ENCODE measurements at places on chromosomes 2 and 18.

DNA sequence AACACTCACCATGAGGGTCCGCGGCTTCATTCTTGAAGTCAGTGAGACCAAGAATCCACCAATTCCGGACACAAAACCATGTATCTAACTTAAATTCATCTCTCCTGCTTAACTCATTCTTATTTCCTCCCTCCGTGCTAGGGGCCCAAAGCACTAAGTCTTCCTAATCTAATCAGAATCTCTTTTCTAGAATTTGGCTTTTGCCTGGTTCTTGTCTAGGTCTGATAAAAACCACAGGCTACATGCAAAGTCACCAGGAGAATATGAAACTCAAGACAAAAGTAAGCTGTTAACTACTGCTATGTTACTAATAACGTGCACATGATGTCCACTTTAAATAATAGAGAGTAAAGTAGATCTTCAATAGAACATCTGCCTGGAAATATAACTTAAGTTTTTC, 69.9 kb downstream of the TRIP12 start:
- no peak for DNase-seq

DNA sequence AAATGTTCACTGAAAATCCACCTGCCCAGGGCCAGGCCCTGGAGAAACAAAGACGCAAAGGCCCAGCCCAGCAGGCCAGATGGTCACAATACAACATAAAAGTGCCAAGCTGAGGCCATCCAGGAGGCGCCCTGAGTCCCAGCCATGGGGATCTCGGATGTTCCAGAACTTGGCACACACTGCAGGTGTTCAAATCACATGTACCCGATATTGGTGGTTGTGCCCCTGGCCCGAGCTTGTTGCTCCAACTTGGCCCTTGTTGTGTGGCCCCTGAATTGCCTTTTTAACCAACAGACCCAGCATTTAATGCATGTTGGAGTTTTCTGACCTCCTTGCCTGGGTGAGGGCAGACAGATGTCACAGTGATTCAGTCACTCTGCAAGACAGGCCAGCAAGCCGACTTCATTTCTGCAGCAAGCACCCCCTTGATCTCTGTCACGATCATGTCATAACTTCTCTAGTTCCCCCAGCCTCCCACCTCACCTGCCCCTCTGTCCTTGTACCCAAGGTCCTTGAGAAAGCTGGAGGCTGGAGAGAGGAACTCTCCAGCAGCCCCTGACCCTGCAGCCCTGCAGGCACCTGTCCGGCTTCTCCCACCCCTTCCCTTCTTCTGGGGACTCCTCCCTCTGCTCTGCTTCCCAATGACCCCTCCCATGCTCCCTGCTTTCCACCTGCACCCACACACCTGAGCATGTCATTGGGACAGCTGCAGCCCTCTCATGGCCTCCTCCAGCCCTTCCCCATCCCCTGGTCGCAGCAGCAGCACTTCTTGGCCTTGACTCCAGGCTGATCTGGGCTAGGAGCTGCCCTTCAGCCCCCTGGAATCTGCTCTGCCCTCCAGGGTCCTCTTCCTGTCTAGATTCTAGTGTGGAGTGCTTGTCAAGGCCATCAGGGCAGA, 9.1 kb downstream of the NGEF start:
- no peak for DNase-seq

DNA sequence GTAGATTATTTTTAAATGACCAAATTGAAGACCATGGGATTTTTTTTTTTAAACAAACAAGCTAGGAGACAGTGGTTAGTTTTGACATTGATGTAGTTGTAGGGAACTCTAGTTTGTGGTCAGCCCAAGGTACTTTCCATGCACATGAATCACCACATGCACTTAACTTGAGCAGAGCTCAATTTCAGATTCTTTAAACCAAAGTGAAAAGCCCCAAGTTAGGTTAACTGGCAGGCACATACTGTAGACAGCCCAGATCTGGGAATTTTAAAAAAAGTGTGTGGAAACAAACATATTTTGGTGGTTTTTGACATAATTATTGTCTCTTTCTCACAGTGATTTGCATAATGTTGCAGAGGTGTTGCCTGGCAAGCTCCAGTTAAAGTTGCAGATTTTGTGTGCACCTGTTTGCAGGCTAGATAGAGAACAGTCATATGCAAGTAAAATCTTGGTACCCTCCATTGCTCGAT, 88.4 kb downstream of the BCL2L11 start:
- no peak for DNase-seq

DNA sequence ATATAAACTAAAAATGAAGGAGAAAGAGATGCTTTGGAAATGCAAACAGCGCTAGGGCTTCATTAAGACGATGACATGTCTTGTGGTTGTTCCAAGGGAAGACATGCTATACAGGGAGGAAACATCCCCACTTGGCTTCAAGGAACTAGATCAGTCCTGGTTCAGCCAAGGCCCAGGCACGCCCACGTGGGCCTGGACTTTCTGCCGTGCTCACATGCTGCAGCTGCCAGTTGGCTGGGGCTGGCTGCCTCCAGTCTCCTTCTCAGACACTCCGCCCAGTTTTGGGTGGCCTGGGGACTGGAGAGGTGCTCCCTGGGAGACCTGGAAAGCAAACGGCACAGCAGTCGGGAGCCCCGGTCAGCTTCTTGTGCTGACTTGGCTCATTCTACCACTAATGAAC, 109.6 kb downstream of the GLI2 start:
- DNase-seq = no peak

GRCh38 chr2:7595206-7595605, 678.0 kb downstream of the RNF144A start:
- DNase-seq = no peak

DNA sequence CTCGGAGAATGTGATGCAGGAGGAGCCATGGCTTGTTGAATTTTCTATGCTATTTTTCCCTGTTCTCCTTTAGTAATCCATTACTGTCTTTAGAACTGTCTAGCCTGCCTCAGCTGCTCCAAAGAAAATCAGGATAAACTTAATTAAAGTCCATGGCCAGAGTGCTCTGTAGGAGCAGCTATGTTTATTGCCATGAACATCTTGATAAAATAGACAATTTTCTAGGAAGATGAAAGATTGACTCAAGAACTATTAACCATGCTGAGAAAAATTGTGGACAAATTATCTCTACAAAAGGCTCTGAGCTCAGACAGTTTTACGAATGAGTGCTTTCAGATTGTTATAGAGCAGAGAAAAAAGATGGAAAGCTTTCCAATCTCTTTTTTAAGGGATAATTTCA, 193.0 kb downstream of the TTC32 start:
- DNase-seq = no peak

DNA sequence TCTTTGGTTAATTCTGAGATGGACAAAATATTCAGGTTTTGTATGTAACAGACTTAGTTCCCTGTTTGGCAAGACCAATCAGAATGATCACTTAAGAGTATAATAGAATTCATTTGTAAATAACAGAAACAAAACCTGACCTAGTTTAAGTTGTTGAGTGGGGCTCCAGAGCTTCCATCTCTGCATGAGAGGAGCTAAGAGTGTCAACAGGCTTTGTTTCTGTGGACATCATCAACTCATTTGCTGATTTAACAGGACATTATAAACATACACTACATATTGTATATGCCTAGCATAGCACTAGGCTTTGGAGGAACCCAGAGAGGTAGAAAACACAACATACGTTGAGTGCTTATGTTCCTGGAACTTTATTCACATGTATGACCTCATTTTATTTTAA, 75.3 kb upstream of the TRIB2 start:
- DNase-seq = no peak

GRCh38 chr18:76988031-76988826, 144.4 kb downstream of the MBP start:
- no peak for DNase-seq

GRCh38 chr2:202299712-202300111, 34.1 kb downstream of the NOP58 start:
- DNase-seq = no peak

GRCh38 chr2:15498554-15498953, 62.6 kb downstream of the NBAS start:
- no peak for DNase-seq

DNA sequence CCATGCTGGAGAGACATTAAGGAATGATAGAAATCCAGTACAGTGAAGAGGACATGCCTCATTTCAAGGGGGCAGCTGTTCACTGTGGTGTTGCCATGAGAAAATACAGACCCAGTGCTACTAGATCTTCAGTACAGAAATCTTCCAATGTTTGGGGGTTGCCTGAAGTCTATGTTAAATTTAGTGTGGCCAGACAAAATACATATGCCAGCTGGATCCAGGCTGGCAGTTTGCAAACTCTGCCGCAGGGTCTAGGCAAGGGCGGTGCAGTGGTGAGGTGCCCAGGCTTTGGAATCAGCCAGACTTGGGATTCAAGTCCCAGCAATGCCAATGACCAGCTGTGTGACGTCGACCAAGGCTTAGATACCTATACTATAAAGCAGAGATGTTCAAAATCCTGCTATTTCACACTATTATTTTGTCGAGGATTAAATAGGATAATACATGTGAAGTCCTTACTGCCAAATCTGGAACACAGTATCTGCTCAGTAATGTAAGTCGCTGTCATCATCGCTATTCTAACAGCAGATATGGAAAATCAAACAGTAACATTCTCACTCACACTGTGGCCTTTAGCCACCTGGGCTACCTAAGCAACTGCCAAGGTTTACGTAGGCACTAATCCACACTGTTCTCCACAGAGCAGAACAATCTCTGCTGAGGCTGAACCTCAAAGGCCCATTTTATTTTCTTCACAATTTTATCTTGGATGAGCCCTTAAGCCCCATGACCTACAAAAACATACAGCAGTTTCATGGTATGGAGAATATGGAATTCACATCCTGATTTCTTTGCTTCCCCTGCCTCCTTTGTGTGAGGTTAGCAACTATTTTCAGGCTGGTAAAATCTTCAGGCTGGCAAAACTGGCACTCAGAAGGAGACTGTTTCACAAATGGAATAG, 5.9 kb upstream of the TMSB10 start:
- no peak for DNase-seq

DNA sequence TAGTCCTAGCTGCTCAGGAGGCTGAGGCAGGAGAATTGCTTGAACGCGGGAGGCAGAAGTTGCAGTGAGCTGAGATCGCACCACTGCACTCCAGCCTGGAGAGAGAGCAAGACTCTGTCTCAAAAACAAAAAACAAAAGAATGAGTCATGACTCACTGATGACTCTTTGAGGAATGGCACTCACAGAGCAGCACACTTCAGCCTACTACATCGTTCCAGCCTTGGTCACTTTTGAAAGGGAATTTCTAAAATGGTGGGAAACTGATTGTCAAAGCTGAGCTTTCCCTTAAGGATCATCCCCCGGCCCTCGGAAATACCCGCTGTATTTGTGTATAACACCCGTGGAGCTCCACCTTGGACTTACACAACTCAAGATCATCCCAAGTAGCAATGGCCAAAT, 217.3 kb upstream of the HS6ST1 start:
- no peak for DNase-seq
